ENCODE measurements at places on chromosomes 7 and 10. TPM values are rescaled to one million over a fixed set of nuclear protein-coding genes. Genes with fewer than 3 reads are reported as not detected.

GRCh38 chr10:70513848-70514309, 35.3 kb downstream of the PALD1 start:
- no peak for DNase-seq

The FAM25C gene
- not detected for total RNA-seq

DNA sequence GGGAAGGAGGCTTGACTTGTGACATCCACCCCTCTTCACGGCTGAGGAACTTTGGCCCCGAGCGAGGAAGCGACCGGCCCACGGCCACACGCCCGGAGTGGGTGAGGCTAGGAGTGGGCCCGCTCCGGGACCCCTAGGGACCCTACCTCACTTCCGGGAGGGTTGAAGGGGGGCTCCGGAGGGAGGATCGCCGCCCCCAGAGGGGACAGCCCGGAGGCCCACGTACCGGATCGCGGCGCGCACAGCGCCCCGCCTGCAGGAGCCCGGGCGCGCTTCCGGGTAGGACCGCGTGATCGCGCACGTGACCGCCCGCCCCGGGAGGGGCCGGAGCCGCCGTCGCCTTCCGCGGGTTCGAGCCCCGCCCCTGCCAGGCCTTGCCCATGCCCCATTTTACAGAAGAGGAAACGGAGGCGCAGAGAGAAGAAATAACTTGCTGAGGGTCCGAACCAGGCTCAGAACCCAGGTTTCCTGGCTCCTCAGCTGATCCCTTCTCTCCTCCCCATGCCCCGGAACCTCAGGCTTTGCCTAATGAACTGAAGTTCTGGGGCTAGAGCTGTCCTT, at the start of gene HPS1:
TSS of gene HPS1 (minus strand) at position 275 of the 561 bp plus-strand sequence. CDS start 3,695 bp downstream, outside the sequence.
- peak; percentile 89 for DNase-seq

DNA sequence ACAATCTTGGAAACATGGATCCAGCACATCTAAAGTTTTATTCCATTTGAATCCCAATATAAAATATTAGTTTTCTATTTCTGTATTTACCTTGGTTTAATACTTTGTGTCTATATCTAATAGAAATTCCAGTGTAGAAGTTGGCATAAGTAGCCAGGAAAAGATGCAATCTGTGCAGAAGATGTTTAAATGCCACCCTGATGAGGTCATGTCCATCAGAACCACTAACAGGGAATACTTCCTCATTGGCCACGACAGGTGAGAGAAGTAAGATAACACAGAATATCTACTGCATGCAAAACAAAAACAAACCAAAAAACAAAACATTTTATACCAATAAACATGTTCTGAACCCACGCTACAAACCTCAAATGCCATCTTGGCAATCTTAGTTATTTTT, 15.7 kb downstream of the PLEKHS1 start:
- DNase-seq, result no peak

DNA sequence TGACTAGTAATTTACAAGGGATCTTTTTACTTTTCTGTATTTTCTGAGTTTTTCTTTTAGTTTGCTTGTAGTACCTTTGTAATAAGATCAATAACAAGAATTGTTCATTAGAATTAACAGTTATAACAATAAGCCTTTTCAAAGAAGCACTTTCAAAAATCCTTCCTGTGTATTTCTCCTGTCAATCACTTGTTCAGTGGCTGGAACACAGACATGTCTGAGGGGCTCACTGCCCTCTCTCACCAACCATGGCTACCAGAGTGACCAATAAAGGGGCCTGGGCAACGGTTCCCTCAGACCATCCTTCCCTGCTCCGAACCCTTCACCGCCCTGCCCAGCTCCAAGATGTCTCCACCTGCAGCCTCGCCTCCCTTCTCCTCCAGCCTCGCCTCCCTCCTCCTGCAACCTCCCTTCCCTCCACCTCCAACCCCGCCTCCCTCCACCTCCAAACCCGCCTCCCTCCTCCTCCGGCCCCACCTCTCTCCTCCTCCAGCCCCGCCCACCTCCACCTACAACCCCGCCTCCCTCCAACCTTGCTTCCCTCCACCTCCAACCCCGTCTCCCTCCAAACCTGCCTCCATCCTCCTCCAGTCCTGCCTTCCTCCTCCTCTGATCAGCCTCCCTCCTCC, 353.4 kb downstream of the TNS3 start:
- peak; percentile 90 for DNase-seq

DNA sequence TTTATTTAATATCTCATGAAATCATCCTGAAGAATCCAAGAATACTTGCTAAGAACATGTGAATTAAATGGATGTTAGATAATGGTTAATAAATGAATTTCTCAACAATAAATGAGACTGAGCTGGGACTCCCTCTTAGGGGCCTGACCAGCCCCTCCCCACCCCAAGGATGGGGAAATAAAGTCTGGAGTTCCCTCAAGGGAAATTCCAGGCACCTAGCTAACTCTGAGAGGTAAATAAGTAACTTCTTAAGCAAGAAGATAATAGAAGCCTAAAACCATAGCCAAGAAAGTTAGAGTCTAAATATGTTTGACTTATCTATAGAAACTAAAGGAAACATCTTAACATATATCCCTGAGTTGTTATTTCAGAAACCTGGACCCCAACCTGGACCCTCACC, 32.2 kb upstream of the PPP1R9A start:
- no peak for DNase-seq

GRCh38 chr10:77836299-77836820, 90.2 kb downstream of the DLG5 start:
- peak; percentile 93 for DNase-seq

The RSPH10B gene
- total RNA-seq, result not detected

DNA sequence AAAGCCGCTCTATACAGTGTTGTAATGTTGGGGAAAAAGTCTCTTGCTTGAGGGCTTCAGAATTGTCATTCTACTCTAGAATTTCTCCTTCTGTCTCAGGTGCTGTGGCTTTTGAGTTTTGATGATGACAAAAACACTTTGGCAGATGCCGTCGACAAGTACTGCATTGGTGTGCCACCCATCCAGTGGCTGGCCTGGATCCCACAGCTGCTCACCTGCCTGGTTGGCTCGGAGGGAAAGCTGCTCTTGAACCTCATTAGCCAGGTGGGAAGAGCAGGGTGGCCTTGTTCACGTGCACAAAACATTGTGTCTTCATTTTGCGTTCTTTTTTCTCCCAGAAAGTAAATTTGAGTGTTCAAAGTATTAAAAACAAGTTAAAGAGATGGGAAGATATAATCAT, 112.0 kb downstream of the TRRAP start:
- DNase-seq, result no peak

The CPEB3 gene
- 1.2 TPM for total RNA-seq

DNA sequence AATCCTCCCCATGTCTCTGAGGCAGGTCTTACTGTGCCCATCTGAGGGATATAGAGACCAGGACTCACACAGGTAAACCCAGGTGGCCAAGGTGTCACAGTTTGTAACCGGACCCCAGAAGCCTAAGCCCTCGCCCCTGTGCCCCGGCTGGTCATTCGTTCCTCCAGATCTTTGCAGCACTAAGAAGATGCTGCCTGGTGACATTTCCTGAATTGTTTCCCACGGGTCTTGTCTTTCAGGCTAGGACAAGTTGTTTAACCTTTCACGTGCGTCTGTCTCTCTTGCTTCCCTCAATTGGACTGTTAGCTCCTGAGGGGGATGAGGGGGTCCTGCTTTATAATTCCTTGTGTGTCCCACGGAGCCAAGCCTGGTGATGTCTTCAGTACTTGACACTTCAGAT, 158.0 kb downstream of the KCNMA1 start:
- no peak for DNase-seq

DNA sequence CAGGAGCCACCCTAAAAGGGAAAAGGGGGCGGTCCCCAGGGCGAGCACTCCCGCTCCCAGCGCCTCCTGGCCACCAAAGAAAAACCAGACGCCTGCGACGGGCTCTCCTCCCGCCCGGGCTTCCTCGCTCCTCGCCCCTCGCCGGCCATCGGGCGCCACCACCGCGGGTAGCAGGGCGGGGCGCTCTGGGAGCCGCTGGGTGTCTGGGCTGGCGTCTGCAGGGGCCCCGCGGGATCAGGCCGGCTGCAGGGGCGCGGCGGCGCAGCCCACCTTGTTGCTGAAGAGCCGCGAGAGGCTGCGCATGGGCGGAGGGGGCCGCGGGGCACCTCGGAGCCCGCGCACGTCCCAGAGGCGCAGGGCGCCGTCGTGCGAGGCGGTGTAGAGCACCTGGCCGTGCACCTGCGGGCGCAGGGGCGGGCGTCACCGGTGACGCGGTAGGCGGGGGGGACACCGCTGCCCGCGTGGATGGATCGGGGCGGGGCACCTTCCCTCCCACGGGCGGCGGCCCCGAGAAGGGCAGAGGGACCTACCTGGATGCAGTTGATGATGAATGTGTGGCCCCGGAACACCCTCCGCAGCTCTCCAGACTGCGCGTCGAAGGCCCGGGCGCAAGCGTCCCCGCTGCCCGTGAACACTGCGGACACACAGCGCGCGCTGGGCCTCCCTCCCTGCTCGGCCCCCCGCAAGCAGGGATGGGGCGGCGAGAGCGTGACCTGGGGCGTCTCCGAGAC, 28.3 kb downstream of the WDR86 start:
- no peak for DNase-seq

DNA sequence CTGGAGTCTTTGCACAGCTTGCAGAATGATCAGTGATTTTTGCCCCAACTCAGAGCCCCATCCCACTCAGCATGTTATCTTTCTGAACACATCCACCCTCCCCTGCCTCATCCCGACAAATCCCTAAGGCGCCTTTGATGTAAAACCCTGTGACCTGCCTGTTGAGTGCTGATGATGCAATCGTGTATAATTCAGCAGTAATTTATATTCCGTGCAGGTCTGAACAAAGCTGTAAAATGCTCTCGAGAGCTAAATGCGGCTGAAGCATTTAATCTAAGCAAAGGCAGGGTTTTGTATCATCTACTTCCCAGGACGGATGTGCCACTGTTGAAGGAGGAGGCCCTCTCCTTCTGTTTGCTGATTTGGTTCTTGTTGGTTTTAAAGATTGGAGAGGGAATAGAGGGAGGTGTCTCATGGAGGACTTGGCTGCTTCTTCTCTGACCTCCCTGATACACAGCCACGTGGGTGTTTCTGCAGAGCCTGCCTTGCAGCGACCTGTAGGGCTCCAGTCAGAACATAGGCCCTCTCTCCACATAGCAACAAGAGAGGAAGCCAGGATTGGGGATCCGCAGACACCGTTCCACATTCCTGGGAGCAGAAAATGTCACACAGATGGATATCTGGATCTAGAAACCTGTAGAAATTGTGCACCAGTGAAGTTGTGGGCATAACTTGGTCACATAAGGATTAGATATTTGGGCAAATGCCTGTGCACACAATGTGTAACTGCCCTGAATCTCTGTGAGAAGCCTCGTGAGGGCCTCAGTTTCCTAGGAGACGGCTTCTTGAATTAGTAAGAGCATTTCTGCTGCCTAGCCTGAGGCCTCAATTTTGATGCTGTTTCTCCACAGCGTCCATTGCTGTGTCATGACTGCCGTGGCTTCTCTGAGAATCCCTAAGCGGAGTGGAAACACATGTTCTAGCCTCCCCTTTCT, 90.2 kb upstream of the AGK start:
- no peak for DNase-seq

The MTPN gene
- 236 TPM for total RNA-seq

- no peak for DNase-seq
Observed at GRCh38 chr7:70498232-70498992, 633.5 kb upstream of the GALNT17 start.

Measured in K562 (cell line).